NCI-H1694 (cell line): ENCODE measurements at places on chromosomes 16 and 17.

DNA sequence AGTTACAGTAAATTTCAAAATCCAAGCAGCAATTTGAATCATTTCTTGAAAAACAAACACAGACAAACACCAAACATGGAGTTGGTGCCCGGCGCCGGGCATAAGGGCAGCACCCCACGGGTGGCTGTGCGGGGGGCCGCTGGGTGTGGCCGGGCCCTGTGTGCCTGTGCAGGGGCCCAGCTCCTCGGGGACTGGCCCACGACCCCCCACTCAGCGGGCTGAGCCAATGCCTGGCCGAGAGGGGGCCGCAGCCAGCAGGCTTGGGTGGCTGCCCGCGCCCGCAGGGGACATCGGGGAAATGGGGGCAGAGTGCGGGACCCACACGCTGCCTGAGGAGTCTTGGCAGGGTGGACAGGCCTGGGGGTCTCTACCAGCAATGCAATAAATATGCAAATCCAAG, 12.8 kb upstream of the DUS1L start:
- DNase-seq = no peak

- peak; percentile 33 for DNase-seq
These were observed 87.9 kb downstream of the ABR start for GRCh38 chr17:1091900-1092299.

- DNase-seq = peak; percentile 62
These were observed 8.0 kb downstream of the FLYWCH1 start for GRCh38 chr16:2919511-2920255.

- no peak for DNase-seq
These were observed 10.2 kb downstream of the CRYBA1 start for GRCh38 chr17:29256735-29257466.

DNA sequence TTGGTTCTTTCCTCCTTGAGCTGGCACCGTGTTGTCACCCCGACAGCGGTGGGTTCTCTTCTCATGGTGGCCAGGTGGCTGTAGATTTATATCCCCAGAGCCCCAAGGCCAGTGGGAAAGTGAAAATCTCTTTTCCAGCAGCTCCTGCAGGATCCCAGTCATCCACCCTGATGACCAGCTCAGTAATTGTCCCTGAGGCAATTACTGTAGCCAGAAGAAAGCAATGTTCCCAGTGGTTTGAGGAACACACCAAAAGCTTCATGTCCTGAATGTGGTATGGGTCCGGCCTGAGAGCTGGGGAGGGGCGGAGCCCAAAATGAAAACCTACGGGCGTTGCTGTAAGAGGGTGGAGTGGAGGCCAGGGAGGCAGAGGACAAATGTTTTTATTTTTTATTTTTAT, 69.0 kb downstream of the WSB1 start:
- DNase-seq = no peak
